ENCODE measurements at places on chromosomes 5 and 9.

DNA sequence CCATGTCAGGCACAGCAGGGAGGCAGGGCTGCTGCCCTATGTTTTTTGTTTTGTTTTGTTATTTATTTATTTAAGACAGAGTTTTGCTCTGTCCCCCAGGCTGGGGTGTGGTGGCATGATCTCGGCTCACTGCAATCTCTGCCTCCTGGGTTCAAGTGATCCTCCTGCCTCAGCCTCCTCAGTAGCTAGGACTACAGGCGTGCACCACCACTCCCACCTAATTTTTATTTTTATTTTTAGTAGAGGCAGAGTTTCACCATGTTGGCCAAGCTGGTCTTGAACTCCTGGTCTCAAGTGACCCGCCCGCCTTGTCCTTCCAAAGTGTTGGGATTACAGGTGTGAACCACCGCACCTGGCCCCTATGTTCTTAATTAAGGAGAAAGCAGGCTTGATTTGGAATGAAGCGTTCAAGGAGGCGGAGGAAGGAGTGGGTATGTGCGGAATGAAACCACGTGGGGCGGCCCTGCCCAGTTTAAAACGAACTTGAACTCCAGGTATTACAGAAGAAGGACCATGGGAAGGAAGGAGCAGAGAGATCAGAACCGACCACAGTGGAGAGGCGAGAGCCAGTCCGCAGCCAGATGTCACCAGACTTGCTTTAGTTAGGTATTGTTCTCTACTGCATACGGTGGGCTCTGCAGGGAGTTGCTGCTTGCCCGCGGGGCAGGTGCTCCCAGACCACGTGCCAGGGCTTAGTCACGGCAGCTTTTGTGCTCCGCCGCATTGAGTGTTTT is 34.9 kb upstream of the EPB41L4B start:
- DNase-seq = no peak

- no peak for DNase-seq
These were observed 3.9 kb downstream of the EBF1 start for GRCh38 chr5:159095866-159096242.

GRCh38 chr9:119537138-119537537 is 167.9 kb upstream of the BRINP1 start:
- DNase-seq = no peak

- no peak for DNase-seq
These were observed 30.1 kb downstream of the GSN start for GRCh38 chr9:121298016-121298538.

- peak; percentile 21 for DNase-seq
These were observed 548 bp downstream of the CEP120 start for GRCh38 chr5:123422433-123423277.

- DNase-seq = no peak
These were observed 69.7 kb downstream of the ZSWIM6 start for GRCh38 chr5:61401726-61402125.

- no peak for DNase-seq
These were observed 1.2 kb downstream of the CDKN2B-AS1 start for GRCh38 chr9:21995666-21996398.
